Activated naive CD8-positive, alpha-beta T cell treated with anti-CD3 and anti-CD28 coated beads, Interleukin-2, amount 10 ng/mL, durations not matched to agents 7 days and 5 days (primary cell): ENCODE measurements at places on chromosomes 4 and X. TPM values are rescaled to one million over a fixed set of nuclear protein-coding genes. Genes with fewer than 3 reads are reported as not detected.

ARMCX4 gene
- 4.3 TPM for total RNA-seq

NSUN7 gene
- total RNA-seq, result 0.34 TPM

PTPN13 gene
- 0.06 TPM for total RNA-seq

TMEM185A gene
- 28.7 TPM for total RNA-seq

ABLIM2 gene
- 2.5 TPM for total RNA-seq

SLC25A6 gene
- 241 TPM for total RNA-seq

ZNF157 gene
- 0.83 TPM for total RNA-seq

SPANXC gene
- total RNA-seq, result not detected

RASL11B gene
- 0.22 TPM for total RNA-seq

MEPE gene
- not detected for total RNA-seq

SPIN2B gene
- total RNA-seq, result 16.4 TPM

GSX2 gene
- total RNA-seq, result not detected

PRMT9 gene
- 12.0 TPM for total RNA-seq

KDM5C gene
- 97.8 TPM for total RNA-seq

SSX2B gene
- not detected for total RNA-seq

MRPL1 gene
- 21.4 TPM for total RNA-seq

SGMS2 gene
- total RNA-seq, result not detected

MUC7 gene
- total RNA-seq, result not detected

COL4A6 gene
- total RNA-seq, result not detected

WDR17 gene
- total RNA-seq, result 0.58 TPM

TRMT10A gene
- 6.3 TPM for total RNA-seq

SULT1E1 gene
- not detected for total RNA-seq

SLC6A8 gene
- total RNA-seq, result 1.9 TPM

TFDP3 gene
- not detected for total RNA-seq

DDX53 gene
- total RNA-seq, result not detected

SPANXA2 gene
- not detected for total RNA-seq

MRFAP1 gene
- total RNA-seq, result 123 TPM

CYLC1 gene
- not detected for total RNA-seq

NDST4 gene
- not detected for total RNA-seq

IQSEC2 gene
- total RNA-seq, result 0.83 TPM

FRAS1 gene
- total RNA-seq, result 0.23 TPM

ERVMER34-1 gene
- total RNA-seq, result not detected

TCP11X2 gene
- not detected for total RNA-seq

NWD2 gene
- total RNA-seq, result not detected
